ENCODE measurements at places on chromosomes 4 and X.

DNA sequence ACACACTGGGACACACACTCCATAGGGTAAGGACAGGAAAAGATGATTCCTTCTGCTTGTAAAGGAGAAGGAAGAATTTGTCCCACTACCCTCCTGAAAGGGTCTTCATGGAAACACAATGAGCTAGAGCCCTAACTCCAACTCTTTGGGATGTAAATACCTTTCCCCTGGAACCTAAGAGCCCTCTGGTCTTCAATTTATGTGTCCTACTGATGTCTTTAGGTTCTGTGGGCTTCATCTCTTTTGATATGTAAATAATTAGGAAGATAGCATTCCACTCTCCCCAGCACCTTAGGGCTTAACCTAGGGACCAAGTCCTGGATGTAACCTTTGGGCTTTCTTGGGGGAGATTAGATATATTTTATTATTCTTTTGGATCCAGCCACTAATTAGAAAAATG is 38.3 kb downstream of the PF4 start:
- DNase-seq: no peak

- DNase-seq: no peak
These were observed 208.9 kb upstream of the ARHGEF9 start for GRCh38 chrX:63993936-63994335.

DNA sequence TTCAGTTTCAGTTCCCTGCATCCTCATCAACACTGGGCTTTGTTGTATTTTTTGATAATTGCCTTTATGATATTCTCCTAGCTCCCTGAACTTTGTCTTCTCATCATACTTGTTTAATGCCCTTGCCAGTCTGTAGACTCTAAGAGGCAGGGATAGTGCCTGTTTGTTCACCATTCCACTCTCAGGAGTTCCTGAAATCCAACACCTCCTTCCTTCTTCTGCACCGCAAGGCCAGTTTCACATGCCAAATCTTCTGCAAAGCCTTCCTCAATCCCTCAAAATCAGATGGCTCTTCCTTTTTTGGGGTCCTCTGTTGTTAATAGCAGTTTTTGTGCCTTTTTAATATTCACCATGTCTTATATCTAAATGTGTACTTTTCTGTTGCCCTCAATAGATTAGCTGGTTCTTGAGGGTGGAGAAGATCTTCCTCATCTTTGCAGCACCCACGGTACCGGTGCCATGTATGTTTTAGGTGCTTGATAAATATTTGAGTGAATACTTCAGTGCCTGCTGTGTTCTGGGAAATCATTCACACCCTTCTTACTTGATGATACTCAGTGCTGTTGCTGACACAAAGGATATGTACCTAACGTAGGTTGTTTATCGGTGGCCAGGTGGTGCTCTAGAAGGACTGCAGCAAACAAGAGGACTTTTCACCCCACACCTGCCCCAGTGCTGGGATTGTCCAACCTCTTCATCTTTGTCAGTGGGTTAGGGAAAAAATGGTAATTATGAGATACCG is 85.3 kb upstream of the LIMCH1 start:
- DNase-seq: no peak

- peak; percentile 7 for DNase-seq
These were observed 107.5 kb downstream of the GABRG1 start for GRCh38 chr4:46016306-46016705.

DNA sequence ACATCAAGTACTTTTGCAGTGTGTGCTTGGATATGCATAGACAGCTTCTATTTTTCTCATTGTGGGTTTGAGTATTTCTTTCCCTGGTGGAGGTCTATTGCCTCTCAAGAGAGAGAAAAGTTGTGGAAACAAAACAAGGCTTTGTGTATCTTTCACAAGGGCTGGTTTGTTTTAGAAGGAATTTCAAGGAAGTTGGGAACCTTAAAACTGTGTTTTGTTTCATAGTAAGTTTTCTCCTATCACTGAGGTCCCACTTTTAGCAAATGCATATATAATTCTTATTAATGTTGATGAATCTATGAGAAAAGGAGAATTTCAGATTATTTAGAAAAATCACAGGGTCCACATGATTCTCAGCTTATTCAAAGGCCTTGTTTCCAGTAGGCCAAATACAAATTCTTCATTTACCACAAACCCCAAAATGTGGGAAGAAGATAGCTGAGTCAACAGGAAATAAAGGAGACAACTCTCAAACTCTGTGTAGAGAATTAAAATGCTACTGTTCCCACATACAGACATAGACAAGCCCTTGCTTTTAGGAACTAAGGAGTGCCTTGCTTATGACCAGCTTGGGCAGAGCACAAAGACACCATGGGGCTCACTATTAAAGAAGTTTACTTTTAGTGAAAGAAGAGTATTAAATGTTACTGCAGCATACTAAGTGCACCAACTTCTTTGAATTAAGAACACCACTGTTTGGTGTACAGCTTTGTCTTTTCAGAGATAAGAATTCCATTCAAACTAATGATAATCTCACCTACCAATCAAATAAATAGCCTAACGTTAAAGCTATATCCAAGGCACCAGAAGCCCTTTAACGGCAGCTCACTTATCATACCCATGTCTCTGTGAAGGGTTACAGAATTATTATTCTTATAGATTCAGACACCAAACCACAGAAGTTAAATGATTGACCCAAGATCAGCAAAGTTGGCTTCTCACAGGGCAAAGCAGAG is 177.4 kb upstream of the LEF1 start:
- no peak for DNase-seq

DNA sequence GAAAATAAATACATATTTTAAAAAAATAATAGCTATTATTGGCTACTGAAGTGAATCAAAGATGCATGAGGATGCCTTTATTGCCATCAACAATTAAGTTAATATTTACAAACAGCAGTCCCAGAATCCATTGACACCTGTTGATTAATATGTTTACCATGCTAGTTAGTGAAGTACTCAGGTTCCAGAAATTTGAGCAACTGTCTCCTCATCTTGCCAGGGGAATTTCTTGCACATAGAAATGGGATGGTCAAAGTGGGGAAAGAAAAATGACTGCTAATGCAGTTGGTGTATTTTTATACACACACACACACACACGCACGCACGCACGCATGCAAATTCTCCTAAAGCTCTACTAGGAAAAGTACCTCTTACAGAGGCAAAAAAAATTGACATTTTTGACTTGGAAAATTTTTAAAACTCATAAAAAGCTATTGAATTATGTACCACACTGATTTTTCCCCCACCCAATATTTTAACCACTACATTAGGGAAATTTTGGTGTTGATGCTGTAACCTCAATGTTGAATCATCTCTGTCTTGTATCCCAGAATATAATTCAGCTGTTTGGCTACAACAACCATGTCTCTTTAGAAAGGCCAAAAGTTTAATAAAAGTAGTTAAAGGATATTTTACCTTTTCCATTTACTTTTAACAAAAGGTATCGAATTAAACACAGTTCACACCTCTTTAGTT is 105.3 kb upstream of the TMEM150C start:
- no peak for DNase-seq

DNA sequence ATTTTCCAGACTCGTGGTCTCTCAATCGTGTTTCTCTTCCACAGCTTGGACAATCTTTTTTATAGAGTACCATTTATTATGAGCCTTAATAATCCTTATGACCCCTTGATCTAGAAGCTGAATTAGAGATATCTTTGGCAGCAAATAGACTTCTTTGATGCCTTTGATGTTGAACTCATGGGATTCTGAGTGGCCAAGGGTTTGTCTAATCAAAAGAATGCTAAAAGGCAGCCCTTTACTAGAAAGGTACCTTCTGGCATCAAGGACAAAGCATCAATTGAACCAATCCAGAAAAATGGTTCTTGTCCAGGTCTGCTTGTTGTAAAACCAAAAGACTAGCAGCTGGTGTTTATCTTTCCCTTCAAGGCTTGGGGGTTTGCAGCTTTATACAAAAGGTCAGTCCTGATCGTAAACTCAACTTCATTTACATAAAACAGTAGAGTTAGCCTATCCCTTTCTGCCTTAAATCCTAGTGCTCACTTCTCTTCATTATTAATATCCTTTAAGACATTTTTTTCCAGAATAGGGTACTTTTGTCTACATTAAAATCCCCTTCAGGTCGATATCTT is 411.3 kb downstream of the FAT4 start:
- no peak for DNase-seq

DNA sequence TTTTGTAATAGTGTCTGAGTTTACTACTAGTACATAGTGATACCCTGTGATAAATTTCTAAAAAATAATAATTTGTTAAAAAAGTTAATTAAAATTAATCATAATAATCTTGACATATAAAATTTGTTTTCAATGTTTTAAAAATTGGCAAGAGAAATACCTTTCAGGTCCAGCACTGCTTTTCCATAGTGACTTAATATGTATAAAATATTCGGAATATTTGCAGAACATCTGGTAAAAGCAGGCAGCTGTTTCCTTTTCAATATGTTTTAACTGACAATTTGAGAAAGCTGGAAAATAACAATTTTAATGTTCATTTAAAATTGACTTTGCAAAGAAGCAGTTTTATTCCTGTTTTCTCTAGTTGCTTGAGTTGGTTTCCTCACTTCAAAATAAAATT is 17.6 kb upstream of the GK2 start:
- DNase-seq: no peak

DNA sequence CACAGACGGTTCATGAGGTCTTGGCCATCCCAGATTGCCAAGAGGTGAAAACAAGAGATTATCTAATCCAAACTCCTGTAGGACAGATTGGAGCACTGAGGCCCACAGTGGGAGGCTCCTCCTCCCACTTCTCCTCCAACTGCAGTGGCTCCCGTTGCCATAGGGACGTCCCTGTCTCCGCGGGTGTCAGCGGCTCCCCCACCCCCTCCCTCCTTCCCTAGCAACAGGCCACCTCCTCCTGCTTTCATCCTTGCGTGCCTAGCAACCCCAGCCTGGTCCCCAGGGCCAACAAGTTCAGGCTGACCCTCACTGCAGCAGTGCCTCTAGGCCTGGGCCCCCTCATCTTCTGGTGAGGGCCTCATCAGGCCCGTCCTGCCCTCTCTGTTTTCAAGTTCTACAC is 6.8 kb upstream of the IQSEC2 start:
- peak; percentile 84 for DNase-seq

DNA sequence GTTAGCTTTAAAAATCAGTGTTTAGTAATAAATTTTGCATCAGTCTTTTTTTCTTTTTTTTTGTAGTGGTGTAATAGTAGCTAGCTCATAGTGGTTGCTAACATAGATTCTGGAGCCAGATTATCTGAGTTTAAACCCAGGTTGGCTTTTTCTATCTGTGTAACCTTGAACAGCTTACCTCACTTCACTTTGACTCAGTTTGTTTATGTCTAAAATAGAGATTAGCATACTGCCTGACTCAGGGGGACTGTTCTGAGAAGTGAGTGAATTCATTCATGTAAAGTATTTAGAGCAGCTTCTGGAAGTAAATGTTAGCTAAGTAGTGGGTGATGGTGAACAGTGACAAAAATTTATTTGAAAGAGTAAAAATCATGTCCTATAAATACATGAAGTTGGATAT is 32.9 kb downstream of the CPEB2 start:
- DNase-seq: no peak

DNA sequence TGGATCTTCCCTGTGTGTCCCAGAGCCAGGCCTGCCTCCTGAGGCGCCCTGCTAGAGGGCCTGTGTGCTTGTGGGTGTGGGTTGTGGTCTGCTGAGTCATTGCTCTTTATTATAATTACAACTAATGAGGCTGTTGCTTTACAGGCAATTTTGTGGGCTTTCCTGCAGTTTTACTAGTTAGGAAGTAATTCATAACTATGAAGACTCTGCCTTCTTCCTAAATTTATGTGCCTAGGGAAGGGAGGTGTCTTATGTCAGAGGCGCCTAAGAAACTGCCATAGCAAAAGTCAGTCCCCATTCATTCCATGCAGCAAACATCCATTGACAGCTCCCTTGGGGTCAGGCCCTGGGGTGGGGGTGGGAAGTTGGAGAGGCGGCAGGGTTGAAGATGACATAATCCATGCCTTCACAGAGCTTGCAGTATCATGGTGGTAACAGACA is 359.2 kb downstream of the IDS start:
- DNase-seq: no peak

- DNase-seq: no peak
These were observed 224.3 kb downstream of the CAMK2D start for GRCh38 chr4:113537203-113537602.

DNA sequence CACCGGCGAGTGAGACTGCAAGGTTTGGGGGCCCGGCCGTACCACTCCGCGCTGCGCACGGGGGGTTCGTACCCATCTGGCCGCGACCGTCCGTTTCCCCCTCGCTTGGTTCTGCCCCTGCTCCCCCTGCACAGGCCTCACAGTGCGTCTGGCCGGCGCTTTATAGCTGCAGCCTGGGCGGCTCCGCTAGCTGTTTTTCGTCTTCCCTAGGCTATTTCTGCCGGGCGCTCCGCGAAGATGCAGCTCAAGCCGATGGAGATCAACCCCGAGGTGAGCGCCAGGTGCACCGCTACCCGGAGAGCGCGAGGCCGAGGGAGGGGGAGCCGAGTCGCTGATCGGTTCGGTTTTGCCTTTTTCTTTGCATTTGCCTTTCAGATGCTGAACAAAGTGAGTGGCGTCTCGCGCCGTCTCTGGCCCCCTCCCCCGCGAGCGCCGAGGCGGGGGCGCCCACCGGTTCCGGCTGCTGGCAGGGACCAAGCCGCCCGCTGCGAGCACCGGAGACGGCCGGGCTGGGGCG is at the start of gene UCHL1:
Gene UCHL1, plus strand, starts transcription at position 189 of the 517 bp plus-strand sequence. Its CDS starts 49 bp downstream, at position 238.
- peak; percentile 97 for DNase-seq

DNA sequence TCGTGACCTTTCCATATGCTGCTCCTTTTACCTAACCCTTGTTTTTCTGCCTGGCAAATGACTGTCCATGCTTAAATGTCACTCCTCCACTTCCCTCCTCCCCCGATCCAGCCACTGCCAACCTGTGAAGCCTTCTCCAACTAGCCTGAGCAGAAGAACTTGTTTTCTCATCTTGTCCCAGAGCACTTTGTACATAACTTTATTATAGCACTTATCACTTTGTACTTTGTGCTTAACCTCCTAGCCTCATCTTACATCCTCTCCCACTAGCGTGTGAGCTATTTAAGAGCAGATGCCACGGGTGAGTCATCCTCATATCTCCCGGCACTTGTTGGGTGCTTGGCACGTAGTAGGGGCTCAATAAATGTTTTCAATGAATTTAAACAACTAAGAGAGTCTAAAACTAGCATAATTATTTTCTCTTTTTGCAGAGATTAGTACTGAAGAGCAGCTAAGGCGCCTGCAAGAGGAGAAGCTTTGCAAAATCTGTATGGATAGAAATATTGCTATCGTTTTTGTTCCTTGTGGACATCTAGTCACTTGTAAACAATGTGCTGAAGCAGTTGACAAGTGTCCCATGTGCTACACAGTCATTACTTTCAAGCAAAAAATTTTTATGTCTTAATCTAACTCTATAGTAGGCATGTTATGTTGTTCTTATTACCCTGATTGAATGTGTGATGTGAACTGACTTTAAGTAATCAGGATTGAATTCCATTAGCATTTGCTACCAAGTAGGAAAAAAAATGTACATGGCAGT is 46.9 kb downstream of the XIAP start:
- DNase-seq: no peak

GRCh38 chrX:9403374-9403773 is 61.5 kb upstream of the TBL1X start:
- DNase-seq: no peak

DNA sequence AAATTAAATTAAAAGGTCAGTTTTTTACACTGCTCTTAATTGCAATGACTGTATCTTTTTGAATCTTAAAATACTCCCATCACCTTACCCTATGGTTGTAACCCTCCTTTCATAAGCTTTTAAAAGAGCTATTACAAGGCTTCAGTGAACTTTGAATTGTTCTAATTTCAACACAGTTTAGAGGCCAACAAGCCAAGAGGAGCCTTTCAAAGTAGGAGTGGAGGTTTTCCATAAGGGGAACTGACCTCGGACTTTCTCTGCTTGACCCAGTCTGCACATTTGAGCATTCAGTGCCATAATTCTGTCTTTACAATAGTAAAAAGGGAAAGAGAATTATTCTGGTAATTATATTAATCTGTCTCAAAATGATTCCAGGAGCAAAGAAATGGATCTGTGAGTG is 98.9 kb downstream of the PARM1 start:
- DNase-seq: no peak
